ENCODE measurements at places on chromosomes 2 and 18.

- no peak for DNase-seq
These were observed 631.8 kb upstream of the SETBP1 start for GRCh38 chr18:44048846-44049245.

- no peak for DNase-seq
These were observed 167.6 kb downstream of the AFF3 start for GRCh38 chr2:99974682-99975375.

DNA sequence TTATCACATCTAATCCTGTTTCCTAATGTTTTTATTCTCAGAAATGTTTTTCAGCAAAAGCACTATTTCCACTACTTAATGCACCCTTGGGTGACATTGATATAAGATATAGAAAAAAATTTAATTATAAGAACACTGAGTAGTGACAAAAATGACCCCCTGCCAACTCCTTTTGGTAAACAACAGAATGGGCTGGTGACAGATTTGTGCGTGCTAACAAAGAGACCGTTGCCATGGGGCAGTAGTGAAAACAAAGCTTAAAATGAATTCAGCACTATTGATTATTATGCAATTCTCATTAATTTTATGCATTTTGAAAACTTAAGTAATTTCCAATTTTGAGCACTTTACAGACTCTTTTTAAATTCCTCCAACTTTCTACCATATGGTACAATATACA is 33.1 kb downstream of the RDH14 start:
- no peak for DNase-seq

DNA sequence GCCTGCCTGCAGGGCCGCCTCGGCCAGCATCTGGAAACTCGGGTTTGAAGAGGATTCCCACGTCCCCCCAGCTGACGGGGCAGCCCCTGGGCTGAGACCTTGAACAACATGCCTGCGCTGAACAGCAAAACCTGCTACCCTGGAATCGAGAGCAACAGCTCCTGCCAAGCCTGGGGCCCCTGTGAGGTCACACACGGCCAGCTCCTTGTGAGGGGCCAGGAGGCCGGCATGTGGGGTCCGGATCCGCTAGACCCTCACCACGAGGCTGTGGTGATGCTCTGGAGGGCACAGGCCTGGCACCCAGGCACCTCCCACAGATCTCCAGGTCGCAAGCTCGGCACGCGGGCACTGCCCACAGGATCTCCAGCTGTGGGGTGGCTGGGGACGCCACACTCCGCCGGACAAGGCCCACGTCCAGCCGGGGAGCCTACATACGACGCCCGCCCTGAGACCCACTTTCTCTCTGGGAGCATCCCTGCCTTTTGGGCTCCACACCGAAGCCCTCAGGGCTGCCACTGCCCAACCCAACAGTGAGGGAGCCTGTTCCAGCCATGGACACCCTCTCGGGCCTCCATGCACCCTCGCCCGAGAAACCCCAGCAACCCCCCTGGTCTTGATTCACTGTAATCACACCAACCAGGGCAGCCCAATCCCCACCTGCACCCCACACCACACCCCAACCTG is 34.1 kb downstream of the SLC66A2 start:
- DNase-seq = no peak

- DNase-seq = no peak
These were observed 12.7 kb upstream of the FHOD3 start for GRCh38 chr18:36284671-36285295.

DNA sequence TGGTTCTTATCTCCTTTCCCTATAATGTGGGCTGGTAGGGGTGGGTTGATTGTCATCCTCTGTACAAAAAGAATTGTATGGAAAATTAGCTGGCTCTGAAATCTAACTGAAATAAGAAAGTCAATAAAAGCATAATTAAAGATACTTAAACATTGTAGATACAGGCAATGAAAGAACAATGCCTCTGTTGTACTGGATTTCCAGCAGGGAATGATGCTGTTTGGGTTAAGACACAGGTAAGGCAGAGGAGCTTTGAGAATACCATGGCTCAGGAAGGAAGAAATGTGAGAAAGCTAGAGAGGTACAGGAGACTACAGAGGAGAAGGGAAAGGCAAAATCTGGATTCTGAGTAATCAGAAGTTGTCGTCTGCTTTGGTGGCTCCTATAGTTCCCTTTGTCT is 10.1 kb downstream of the DTNA start:
- DNase-seq = no peak

GRCh38 chr2:39618736-39619135 is 47.0 kb upstream of the TMEM178A start:
- no peak for DNase-seq

GRCh38 chr2:2569306-2569705 is 238.2 kb upstream of the MYT1L start:
- no peak for DNase-seq

DNA sequence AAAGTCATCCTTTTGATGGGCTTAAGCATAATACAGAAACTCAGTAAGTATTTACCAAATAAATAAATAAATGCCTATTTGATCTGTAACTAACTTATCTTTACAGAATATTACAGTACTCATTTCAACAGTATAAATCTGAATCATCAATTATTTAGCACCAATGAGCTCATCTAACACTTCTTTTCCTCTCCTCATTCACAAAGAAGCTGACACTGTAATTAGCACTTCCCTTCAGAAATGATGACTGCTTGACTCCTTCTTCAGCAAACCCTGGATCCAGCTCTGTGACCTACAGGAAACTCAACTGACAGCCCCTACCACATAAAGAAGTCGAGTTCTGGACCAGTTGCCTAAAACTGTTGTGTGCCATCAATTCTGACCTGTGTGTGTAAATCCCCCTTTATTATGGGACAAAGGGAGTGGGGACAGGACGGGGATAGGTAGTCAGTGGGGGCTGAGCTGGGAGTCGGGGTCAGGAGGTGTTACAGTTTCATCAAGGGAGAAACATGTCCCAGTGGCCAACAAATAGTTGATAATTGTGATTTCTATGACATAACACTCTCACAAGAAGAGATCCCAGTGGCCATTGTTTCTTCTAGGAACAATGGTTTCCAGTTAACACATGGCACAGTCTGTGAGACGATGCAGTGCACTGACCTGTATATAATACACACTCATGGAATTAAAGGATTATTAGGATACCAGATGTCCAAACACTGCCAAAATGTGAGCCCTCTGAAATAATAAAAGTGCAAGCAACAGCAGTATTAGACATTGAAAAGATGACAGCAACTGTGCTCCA is 68.7 kb downstream of the STK39 start:
- no peak for DNase-seq

- DNase-seq = no peak
These were observed 2.1 kb downstream of the HK2 start for GRCh38 chr2:74835831-74836674.

DNA sequence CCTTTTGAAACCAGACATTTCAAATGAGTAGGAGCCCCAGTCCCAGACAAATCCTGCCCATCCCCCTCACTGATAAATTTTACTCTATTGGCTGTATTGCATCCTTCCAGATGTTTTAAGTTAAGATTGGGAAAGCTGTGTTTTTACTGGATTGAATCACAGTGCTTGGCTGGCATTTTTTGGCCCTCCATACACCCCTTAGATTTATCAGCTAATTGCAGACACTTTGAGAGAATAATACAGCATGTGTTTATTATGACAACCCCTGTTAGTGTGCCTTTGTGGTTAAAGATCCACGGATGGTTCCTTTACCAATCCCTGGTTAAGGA is 74.9 kb downstream of the ANTXR1 start:
- DNase-seq = no peak

GRCh38 chr2:160061533-160061932 is 882 bp downstream of the PLA2R1 start:
- DNase-seq = no peak

DNA sequence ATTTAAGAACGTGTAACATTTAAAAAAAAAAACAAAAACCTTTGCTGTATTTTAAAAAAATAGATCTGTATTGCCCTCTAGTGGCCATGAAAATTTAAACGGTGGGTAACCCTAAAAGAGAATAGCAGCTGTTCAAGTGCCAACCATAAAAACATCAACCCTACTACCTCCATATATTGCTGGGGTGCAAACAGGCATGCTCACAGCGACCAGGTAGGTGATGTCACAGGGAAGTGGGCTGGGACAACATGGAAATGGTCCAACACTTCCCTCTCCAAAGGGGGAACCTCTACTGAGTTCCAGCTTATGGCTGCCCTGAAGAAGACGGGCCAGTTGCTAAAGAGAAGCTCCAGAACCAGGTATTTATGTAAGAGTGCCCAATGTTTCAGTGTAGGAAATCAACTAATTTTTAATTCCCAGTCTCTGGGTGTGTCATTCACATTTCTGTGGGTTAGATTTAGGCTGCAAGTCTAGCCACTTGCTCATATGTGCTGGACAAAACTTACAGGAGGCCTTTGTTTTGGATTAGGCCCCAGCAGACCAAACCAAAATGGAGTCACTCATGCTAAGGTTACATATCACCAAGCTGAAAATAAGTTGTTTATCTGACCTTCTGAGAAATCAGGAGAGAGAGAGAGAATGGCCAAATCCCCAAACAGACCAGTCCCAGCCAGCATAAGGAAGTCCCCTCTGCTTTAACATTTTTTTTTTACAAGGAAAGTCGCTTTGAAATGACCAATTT is 54.5 kb downstream of the SKA1 start:
- no peak for DNase-seq

GRCh38 chr2:140349695-140350094 is 1569.5 kb upstream of the NXPH2 start:
- DNase-seq = no peak

DNA sequence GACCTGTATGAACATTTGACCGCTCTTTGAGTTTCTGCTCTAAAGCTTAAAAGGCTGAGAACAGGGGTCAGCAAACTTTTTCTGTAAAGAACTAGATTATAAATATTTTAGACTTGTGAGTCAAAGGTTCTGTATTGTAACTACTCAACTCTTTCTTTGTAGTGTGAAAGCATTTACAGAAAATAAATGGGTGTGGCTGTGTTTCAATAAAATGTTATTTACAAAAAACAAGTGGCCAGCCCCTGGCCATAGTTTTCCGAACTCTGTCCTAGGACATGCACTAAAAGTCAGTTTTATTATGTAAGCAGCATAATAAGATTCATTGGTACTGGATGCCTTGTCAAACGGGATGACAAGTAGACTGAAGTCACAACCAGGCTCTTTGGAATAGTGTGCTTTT is 434.9 kb downstream of the ZEB2 start:
- DNase-seq = no peak

Data from stimulated activated CD8-positive, alpha-beta memory T cell treated with anti-CD3 and anti-CD28 coated beads, Interleukin-15, amount 100 ng/mL, for 24 hours (primary cell).